Glutamatergic neuron (in vitro differentiated cells): ENCODE measurements at places on chromosomes 5 and 9. TPM values are rescaled to one million over a fixed set of nuclear protein-coding genes. Genes with fewer than 3 reads are reported as not detected.

- H3K27me3 ChIP-seq: peaks cover 3% of the 10 kb centered on the region
- H3K27ac ChIP-seq: no peak overlapping the region
- no peak for DNase-seq
- H3K36me3 ChIP-seq: no peaks in the 10 kb centered on the region
These were observed 47.2 kb downstream of the MACIR start for GRCh38 chr5:103305809-103306208.

DNA sequence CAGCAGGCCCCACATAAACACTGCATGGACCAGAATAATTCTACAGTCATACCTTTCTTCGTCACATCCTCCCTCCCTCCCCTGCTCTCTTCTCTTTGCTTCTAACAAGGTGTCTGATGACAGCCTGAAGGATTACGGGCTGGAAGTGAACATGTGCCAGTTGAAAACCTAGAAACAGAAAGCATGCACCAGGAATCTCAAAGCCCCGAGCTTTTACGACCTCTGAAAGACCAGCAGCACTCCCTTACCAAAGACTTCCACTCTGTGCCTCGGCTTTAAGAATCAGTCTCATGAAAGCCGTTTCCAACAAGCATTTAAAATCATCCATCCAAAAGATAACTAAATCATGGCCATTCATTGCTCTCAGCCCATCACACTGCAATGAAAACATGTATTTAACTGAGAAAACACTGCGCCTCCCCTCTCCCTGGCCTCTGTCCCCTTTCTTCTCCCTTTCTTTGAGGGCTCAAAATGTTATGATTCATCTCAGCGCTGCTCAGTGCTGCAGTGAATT, 21.3 kb downstream of the MSX2 start:
- no peaks in the 10 kb centered on the region for H3K4me1 ChIP-seq
- H3K4me3 ChIP-seq: no peak overlapping the region
- H3K27me3 ChIP-seq: peaks cover 16% of the 10 kb centered on the region
- peaks cover 5% of the 10 kb centered on the region for H3K36me3 ChIP-seq
- no peak overlapping the region for H3K27ac ChIP-seq

DNA sequence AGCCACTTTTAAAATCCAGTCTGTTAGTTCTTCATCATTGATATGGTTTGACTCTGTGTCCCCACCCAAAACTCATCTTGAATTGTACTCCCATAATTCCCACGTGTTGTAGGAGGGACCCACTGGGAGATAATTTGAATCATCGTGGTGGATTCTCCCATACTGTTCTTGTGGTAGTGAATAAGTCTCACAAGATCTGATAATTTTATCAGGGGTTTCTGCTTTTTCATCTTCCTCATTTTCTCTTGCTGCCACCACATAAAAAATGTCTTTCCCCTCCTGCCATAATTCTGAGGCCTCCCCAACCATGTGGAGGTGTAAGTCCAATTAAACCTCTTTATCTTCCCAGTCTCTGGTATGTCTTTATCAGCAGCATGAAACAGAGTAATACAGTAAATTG, 26.9 kb upstream of the SH3TC2 start:
- H3K4me1 ChIP-seq: no peaks in the 10 kb centered on the region
- peaks cover 14% of the 10 kb centered on the region for H3K36me3 ChIP-seq
- no peak overlapping the region for H3K27ac ChIP-seq
- no peak for DNase-seq

Gene NRARP
- 15.2 TPM for total RNA-seq

DNA sequence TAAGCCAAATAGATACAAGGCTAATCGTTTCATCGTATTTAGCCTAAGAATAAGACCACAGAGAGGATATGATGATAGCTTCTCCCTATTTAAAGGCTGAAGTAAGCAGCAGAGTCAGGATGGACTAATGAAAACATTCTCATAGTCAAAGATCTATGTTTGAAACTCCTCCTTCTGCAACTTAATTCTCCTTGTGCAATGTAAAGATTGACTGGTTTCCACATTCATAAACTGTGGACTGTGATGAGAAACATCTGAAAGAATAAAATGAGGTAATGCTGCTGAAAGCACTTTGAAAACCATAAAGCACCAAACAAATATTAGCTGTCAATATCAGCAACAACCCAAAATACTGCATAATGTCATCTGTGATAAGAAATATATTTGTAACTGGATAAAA, 361.9 kb downstream of the CSNK1G3 start:
- peaks cover 4% of the 10 kb centered on the region for H3K36me3 ChIP-seq
- H3K4me3 ChIP-seq: no peak overlapping the region
- peaks cover 32% of the 10 kb centered on the region for H3K4me1 ChIP-seq
- H3K27ac ChIP-seq: no peak overlapping the region
- no peak for DNase-seq
- no peaks in the 10 kb centered on the region for H3K27me3 ChIP-seq

- no peak overlapping the region for H3K4me3 ChIP-seq
- no peak overlapping the region for H3K27ac ChIP-seq
- no peaks in the 10 kb centered on the region for H3K27me3 ChIP-seq
- no peaks in the 10 kb centered on the region for H3K36me3 ChIP-seq
These were observed 309.4 kb downstream of the KDM4C start for GRCh38 chr9:7067169-7067568.

Gene CTNND2
- 134 TPM for total RNA-seq

- DNase-seq: no peak
- peaks cover 3% of the 10 kb centered on the region for H3K27me3 ChIP-seq
- no peaks in the 10 kb centered on the region for H3K36me3 ChIP-seq
- no peak overlapping the region for H3K27ac ChIP-seq
These were observed 161.2 kb upstream of the SPRY4 start for GRCh38 chr5:142486020-142486419.

DNA sequence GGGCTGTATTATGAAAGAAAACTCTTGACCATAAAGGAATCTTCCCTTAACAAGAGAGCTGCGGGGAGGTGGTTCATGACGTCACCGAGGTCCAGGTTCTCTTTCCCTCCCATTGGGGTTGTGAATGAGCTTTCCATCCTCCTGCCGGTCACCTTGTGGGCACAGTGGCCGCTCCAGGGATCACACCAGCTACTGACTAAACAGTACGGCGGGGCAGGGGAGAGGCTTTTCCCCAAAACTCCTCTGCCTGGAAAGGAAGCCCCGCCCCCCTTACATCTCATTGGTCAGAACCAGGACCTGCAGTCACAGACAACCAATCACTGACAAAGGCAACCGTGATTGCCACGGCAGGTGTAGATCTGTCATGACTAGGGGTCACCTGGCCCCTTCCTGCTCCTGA, 35.6 kb downstream of the ROR2 start:
- no peak overlapping the region for H3K27ac ChIP-seq
- peaks cover 2% of the 10 kb centered on the region for H3K27me3 ChIP-seq
- H3K4me3 ChIP-seq: no peak overlapping the region
- H3K4me1 ChIP-seq: peaks cover 18% of the 10 kb centered on the region
- no peaks in the 10 kb centered on the region for H3K36me3 ChIP-seq
- no peak for DNase-seq

Gene TSSK1B
- total RNA-seq: 0.54 TPM

DNA sequence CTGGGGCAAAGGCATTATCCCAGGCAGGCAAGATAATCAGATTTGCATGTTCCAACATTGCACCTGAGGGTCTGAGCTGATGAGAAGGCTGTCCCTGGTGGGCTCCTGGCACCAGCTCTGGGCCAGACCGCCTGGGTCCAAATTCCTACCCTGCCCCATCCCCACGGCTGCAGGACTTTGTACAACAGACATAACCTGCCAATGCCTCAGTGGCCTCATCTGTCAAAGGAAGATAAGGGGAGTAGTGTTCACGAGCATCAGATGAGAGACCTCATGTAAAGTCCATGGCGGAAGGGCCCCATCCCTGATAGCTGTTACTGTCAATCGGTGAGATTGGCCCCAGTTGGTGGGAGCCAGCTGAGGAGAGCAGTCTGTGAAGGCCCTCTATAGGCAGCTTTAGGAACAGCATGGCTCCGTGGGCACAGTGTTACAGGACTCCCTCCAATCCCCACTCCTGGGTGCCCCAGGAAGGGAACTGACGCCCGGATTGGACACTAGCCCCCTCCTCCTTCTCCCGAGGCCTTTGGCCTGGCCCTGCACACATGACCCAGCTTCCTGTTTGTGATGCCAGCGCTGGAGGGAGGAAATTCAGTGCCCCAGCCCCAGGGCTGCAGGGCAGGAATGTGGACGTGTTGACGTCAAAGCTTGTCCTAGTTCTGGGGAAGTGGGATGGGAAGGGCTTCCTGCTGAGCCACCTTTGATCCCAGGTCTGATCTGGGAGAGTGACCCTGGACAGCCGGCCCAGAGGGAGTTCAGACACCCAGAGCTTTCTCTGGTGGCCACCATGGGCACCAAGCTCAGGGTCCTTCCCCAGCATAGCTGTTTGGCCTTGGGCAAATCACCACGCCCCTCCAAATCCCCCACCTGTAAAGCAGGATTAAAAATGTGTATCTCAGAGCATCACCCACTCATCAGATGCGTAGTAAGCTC, 56.2 kb downstream of the DUSP1 start:
- H3K4me3 ChIP-seq: no peak overlapping the region
- H3K4me1 ChIP-seq: peaks cover 3% of the 10 kb centered on the region
- H3K27ac ChIP-seq: no peak overlapping the region
- no peaks in the 10 kb centered on the region for H3K36me3 ChIP-seq

Gene ST6GALNAC6
- total RNA-seq: 26.1 TPM

GRCh38 chr5:33489481-33490067, 48.8 kb downstream of the TARS1 start:
- no peaks in the 10 kb centered on the region for H3K27me3 ChIP-seq
- H3K27ac ChIP-seq: no peak overlapping the region
- no peaks in the 10 kb centered on the region for H3K4me1 ChIP-seq
- no peak for DNase-seq
- H3K36me3 ChIP-seq: peaks cover 9% of the 10 kb centered on the region
- H3K4me3 ChIP-seq: no peak overlapping the region

DNA sequence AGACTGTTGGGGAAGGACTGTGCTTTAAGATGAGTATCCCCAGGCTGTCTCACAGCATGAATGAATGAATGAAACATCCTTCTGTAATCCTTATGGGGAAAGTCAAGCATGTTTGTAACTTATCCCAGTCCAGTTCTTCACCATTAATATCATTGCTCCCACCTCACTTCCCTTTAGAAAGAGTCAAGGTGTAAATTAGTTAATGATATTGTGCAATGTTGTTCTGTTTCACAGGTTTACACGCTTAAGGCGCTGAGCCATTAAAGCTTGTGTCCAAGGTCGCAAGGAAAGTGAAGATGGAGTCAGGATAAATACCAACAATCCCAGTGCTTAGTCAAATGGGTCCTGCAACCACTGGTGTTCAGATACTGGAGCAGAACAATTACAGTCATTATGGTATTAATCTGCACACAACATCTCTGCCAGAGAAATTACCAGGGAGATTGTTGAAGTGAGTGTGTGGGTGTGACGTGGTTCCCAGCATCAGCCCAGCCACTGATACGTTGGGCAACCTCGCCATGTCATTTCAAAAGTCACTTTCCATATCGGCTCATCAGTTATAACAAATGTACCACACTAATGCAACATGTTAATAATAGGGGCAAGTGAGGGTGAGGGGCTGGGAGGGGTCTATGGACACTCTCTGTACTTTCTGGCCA, 1.5 kb upstream of the MYO10 start:
- DNase-seq: no peak
- peaks cover 9% of the 10 kb centered on the region for H3K4me1 ChIP-seq
- peaks cover 3% of the 10 kb centered on the region for H3K27me3 ChIP-seq
- no peaks in the 10 kb centered on the region for H3K36me3 ChIP-seq
- peak overlapping the region; percentile 75 for H3K4me3 ChIP-seq

Gene PPP3R2
- total RNA-seq: not detected

GRCh38 chr9:70951749-70952727, 169.4 kb downstream of the TRPM3 start:
- H3K36me3 ChIP-seq: no peaks in the 10 kb centered on the region
- H3K4me1 ChIP-seq: no peaks in the 10 kb centered on the region
- no peak for DNase-seq

Gene CARD6
- not detected for total RNA-seq

Gene BARX1
- total RNA-seq: 6.9 TPM

Gene SECISBP2
- 86.4 TPM for total RNA-seq

DNA sequence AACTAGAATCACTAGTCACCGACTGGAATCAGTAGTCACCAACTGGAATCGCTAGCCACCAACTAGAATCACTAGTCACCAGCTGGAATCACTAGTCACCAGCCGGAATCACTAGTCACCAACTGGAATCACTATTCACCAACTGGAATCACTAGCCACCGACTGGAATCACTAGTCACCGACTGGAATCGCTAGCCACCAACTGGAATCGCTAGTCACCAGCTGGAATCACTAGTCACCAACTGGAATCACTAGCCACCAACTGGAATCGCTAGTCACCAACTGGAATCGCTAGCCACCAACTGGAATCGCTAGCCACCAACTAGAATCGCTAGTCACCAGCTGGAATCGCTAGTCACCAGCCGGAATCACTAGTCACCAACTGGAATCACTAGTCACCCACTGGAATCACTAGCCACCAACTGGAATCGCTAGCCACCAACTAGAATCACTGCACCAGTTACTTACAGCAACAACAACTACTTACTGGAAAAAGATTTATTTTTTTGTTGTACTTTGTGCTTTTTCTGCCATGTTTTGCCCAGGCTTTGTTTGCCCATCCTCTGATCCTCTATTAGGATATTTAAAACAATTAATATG, 25.7 kb upstream of the FLT4 start:
- peaks cover 9% of the 10 kb centered on the region for H3K36me3 ChIP-seq
- peaks cover 9% of the 10 kb centered on the region for H3K27me3 ChIP-seq
- H3K27ac ChIP-seq: no peak overlapping the region
- H3K4me3 ChIP-seq: peak overlapping the region; percentile 76
- DNase-seq: no peak
- H3K4me1 ChIP-seq: no peaks in the 10 kb centered on the region

- H3K27me3 ChIP-seq: no peaks in the 10 kb centered on the region
- no peak for DNase-seq
- H3K36me3 ChIP-seq: no peaks in the 10 kb centered on the region
- H3K27ac ChIP-seq: no peak overlapping the region
- H3K4me1 ChIP-seq: peaks cover 3% of the 10 kb centered on the region
These were observed 280.0 kb downstream of the ARHGAP26 start for GRCh38 chr5:143050183-143050582.

Gene SLC4A9
- not detected for total RNA-seq

Gene KLF4
- 72.1 TPM for total RNA-seq

Gene LEAP2
- 2.5 TPM for total RNA-seq

Gene FOXI1
- not detected for total RNA-seq

Gene ADGRD2
- total RNA-seq: not detected

Gene TMC1
- total RNA-seq: not detected

DNA sequence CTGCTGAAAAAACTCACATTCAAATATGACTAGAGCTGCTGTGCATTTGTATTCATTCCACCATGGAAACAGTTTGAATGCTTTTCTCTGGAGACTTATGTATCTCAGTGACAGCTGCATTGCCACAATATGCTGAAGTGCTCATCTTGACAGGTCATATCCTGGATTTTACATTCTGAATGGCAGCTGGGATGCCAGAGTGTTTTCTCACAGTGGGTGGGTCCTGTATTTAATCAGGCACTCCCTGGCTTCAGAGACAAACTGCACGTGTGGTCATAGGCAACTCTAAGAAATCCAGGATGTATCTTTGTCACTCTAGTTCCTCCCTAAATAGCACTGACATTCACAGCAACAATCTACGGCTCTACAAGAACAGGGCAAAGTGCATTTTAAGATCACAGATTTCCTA, 75.6 kb downstream of the ST8SIA4 start:
- H3K4me3 ChIP-seq: peak overlapping the region; percentile 34
- H3K36me3 ChIP-seq: no peaks in the 10 kb centered on the region
- H3K4me1 ChIP-seq: peaks cover 16% of the 10 kb centered on the region
- no peak for DNase-seq
- H3K27me3 ChIP-seq: no peaks in the 10 kb centered on the region

GRCh38 chr5:28517691-28518090, 1479.3 kb upstream of the CDH9 start:
- no peak overlapping the region for H3K4me3 ChIP-seq
- no peaks in the 10 kb centered on the region for H3K4me1 ChIP-seq
- no peaks in the 10 kb centered on the region for H3K36me3 ChIP-seq
- H3K27ac ChIP-seq: no peak overlapping the region
- no peaks in the 10 kb centered on the region for H3K27me3 ChIP-seq
